Type B pancreatic cell (in vitro differentiated cells): ENCODE measurements at places on chromosomes 16 and 17. TPM values are rescaled to one million over a fixed set of nuclear protein-coding genes. Genes with fewer than 3 reads are reported as not detected.

- DNase-seq: no peak
Observed at GRCh38 chr16:66961914-66962313, 848 bp downstream of the CES3 start.

DNA sequence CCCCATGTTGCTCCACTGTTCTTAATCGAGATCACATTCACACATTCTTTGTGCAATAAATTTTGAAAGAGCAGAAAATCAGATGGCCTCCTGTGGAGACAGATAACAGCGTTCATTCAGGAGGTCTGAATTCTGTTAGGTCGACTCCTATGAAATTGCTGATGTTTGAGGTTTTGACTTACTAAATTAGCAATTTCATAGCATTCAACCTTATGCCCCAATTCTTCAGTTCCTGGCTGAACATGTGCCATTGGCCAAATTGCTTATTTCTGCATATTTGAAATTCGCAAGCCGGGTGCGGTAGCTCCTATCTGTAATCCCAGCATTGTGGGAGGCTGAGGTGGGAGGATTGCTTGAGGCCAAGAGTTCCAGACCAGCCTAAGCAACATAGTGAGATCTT is 22.1 kb upstream of the C16orf74 start:
- DNase-seq: no peak

DNA sequence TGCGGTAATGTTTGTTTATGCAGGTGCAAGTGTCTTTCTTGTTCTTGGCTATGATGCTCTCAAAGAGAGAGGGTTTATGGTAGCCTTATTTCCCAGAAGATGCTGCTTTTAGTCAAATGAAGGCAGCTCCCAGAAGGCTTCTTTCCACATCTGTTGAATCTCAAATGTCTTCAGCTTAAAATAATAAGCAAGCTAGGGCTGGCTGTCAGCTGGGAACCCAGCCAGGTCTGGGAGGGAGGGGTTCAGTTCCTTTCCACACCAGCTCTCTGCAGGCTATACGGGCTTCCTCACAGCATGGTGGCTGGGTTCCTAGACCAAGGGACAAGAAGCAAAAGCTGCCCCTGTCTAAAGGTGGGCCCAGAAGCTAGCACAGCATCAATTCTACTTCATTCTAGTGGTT is 47.4 kb upstream of the ATF7IP2 start:
- no peak for DNase-seq

DNA sequence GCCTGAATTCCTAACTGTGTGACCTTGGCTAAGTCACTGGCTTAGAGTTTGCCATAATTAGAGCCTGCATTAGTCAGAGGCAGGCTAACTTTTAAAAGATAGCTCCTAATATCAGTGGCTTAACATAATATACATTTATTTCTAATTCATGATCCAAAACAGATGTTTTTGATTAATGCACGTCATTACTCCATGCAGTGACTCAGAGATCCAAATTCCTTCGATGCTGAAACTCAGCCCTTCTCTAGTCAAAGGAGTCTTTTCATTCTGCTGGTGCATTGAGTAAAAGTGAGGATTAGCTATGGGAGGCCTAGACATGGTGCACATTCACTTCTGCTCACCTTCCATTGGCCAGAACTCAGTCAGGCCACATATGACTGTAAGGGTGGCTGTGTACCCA is 49.8 kb downstream of the IRX3 start:
- no peak for DNase-seq

GRCh38 chr17:34358631-34359030 is 2.4 kb downstream of the CCL13 start:
- peak; percentile 51 for DNase-seq

DNA sequence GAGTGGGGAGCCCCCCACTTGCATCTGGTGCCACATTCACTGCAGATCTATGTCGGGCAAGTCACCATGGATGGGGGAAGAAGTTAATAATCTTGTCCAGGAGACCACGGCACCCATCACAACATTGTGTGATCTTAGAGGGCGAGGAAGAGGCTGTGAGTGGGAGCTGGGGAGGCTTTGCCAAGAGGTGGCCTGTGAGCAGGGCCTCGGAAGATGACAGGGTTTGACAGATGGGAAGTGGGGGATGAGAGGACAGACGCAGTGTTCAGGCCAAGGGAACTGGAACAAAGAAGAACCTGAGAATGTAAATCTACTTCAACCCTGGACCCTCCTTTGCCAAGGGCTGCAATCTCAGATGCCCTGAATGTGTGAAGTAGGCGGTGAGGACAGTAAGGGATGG is 12.4 kb downstream of the ACE start:
- DNase-seq: no peak

DNA sequence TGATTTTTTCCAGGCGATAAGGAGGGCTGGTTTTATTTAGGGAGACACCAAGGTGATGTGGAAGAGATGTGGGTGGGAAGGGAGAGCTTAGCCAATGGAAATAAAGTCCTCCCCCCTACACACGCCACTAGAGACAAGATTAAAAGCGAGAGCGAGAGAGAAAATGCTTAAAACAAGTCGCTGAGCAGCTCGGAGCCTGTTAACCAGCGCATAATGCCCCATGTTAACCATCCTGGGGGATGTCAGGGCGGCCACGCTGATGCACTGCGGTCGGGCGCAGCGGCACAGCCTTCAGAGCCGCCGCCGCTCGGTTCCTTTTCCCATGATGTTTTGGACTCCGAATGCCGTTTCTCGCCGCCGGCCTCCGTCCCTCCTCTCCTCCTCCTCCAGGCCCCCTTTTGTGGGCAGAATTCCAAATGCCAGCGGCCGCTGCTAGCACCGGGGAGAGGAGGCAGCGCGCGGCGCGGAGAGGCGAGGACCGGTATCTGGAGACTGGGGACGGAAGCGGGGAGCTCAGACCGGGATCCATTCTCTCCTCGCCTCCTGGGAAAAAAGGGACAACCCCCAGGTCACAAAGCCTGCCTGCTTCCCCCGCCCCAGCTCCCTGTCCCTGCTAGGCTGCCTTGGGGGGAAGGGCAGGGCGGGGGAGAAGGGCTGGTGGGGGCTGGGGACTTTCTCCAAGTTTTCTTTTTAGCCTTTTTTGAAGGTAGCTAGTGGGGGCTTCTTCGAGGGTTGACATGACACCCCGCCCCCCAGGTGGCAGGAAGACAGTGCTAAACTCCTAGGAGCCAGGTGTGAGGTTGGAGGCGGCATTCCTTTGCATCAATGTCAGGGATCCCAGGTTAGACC is 98.1 kb upstream of the CCL2 start:
- DNase-seq: no peak

DNA sequence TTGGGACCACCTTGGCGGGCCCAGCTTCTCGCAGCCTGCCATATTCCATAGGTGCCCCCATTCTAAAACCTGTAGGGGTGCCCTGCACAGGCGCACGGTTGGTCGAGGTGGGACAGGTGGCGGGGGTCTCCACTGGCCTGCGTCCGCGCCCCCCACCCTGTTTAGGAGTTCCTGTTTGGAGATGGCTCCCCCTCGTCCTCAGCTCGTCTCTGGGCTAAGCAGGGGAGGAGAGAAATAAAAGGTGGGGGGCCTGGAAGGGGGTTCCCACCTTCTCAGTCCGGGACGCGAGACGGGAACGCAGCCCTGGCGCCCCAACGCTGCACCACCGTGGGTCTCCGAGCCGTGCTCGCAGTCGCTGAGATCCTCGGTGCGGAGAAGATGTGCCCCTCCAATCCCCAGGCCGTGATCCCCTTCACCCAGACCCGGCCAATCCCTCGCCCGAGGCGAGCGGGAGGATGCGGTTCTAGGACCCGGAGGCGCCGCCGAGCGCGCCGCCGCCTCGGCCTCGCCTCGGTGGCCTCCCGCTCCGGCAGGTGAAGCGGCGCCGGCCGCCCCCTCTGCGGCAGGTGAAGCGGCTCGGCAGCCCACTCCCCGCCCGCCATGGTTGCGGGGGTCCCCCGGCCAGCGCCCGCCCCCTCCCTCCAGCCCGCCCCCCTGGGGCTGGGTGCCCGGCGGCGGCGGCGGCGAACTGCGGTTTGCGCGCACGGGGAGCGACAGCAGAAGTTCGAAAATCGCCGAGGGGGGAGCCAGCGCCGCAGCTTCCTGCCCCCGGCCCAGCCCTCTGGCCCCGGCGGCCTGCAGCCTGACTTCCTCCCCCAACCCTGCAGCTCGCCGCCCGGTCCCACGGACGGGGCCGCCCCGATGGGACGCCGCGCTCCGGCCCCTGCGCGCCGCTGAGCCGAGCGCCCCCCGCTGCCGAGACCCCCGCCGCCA is at the start of gene FMNL1:
FMNL1 (plus strand) TSS at position 805 of the 933 bp plus-strand sequence. CDS start 240 bp downstream, outside the sequence.
- no peak for DNase-seq

- DNase-seq: no peak
Observed at GRCh38 chr16:642189-643049, 791 bp downstream of the MCRIP2 start.

- peak; percentile 61 for DNase-seq
Observed at GRCh38 chr16:56353054-56353921, 72.1 kb downstream of the AMFR start.

DNA sequence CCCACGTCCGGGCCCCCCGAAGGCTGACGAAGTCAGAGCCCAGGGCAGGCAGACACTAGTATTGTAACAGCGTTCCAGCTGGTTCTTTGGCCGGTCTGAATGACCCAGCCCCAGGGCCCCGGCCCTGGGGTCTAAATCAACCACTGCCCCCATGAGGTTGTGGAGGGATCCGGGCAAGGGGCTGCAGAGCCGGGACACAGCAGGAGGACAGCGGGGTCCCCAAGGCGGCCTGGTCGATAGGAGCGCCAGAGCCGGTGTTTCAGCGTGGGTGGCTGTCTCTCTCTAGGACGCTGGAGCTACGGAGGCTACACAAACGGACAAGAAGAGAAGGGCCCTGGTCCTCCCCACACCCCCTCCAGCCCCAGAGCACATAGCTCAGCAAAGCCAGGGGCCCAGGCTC is 101.8 kb downstream of the RBFOX3 start:
- DNase-seq: no peak

GRCh38 chr17:6177941-6178694 is 107.9 kb downstream of the WSCD1 start:
- no peak for DNase-seq

DNA sequence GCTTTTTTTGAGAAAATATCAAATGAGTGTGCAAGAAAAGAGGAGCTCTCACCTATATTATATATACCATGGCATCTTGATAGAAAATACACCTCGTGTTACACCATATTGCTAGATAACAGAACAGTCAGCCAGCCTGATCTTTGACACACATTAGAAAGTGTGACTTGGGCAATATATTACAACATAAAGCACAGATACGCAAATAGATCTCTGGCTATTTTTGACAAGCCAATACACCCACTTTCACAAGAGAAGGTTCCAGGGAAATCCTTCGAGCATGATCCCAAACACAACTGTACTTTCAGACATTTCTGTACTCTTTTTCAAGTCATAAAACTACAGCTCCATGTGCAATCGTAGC is 9.4 kb downstream of the GGA2 start:
- DNase-seq: no peak

GRCh38 chr17:39950871-39951348 is 11.9 kb upstream of the GSDMA start:
- no peak for DNase-seq

- no peak for DNase-seq
Observed at GRCh38 chr16:80459331-80459777, 81.4 kb upstream of the DYNLRB2 start.

- no peak for DNase-seq
Observed at GRCh38 chr17:68356949-68357455, 65.7 kb downstream of the ARSG start.

- DNase-seq: no peak
Observed at GRCh38 chr17:42361781-42362186, 26.5 kb downstream of the STAT3 start.

DNA sequence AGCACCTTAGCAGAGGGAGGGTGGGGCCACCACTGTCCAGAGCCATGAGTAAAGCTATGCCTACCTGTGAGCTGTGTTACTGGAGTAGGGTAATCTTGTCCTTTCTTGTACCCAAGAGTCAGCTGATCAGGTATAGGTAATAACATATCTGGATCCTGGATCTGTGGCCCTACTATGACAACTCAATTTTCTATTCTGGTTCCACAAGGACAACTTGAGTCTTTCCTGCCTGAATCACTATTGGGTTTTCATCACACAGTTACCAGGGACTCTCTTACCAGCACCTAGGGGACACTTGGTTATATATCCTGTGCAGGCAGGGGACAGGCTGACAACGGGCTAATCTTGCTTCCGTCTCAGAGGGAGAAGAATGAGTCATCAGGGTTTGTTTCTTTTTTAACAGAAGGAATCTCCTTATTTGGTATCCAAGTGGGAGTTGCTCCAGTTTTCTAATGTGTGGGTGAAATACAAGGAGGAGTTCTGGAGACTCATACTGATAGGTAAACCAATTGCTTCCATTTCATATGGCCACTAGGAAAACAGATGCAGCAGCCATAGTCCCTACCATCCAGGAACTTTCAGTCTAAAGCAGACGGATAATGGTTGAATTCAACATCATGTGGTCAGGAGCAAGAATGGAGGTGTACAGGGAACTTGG is 6.8 kb downstream of the ZNF267 start:
- DNase-seq: no peak

DNA sequence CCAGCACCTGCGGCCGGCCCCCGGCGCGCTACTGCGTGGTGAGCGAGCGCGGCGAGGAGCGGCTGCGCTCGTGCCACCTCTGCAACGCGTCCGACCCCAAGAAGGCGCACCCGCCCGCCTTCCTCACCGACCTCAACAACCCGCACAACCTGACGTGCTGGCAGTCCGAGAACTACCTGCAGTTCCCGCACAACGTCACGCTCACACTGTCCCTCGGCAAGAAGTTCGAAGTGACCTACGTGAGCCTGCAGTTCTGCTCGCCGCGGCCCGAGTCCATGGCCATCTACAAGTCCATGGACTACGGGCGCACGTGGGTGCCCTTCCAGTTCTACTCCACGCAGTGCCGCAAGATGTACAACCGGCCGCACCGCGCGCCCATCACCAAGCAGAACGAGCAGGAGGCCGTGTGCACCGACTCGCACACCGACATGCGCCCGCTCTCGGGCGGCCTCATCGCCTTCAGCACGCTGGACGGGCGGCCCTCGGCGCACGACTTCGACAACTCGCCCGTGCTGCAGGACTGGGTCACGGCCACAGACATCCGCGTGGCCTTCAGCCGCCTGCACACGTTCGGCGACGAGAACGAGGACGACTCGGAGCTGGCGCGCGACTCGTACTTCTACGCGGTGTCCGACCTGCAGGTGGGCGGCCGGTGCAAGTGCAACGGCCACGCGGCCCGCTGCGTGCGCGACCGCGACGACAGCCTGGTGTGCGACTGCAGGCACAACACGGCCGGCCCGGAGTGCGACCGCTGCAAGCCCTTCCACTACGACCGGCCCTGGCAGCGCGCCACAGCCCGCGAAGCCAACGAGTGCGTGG is 1.5 kb downstream of the NTN1 start:
- no peak for DNase-seq

Gene CD79B
- not detected in 2 replicates for total RNA-seq

Gene CNGB1
- total RNA-seq: 0.19 and 2.3 TPM in 2 replicates

Gene PPL
- total RNA-seq: 142 and 428 TPM in 2 replicates

Gene GLP2R
- not detected in 2 replicates for total RNA-seq

Gene PRAC2
- total RNA-seq: not detected in 2 replicates

Gene PFAS
- total RNA-seq: 54.5 and 117 TPM in 2 replicates

Gene FBXL16
- 3.9 and 4.3 TPM in 2 replicates for total RNA-seq

Gene KRT33A
- total RNA-seq: 0.24 and 1.9 TPM in 2 replicates

Gene ARHGAP44
- 10.9 and 17.5 TPM in 2 replicates for total RNA-seq
